Stimulated activated CD4-positive, alpha-beta T cell treated with anti-CD3 and anti-CD28 coated beads, Interleukin-4, amount 100 ng/mL, for 48 hours (primary cell): ENCODE measurements at places on chromosomes 1 and 21.

DNA sequence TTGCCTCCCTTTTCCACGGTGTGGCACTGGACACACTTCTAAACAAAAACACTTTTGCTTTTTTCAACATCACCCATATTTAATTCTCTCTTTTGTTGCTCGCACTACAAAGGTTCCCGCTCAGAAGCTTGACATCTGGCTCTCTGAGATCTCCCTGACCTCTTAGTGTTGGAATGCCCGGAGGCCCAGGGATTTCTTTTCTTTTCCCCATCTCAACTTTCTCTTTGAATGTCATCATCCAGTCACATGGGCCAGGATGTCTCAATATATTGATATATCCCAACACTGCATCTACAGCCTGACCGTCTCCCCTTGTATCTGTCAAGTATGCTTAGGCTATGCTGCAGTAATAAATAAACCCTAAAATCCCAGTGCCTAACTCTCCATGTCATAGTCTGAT is 54.3 kb upstream of the DESI2 start:
- no peak for DNase-seq

GRCh38 chr1:233868461-233868860 is 36.0 kb upstream of the SLC35F3 start:
- no peak for DNase-seq

GRCh38 chr1:12618965-12619791 is 1.2 kb upstream of the DHRS3 start:
- DNase-seq, result peak; percentile 73

- no peak for DNase-seq
Measured at GRCh38 chr21:45010096-45010495, 64.3 kb upstream of the ADARB1 start.

DNA sequence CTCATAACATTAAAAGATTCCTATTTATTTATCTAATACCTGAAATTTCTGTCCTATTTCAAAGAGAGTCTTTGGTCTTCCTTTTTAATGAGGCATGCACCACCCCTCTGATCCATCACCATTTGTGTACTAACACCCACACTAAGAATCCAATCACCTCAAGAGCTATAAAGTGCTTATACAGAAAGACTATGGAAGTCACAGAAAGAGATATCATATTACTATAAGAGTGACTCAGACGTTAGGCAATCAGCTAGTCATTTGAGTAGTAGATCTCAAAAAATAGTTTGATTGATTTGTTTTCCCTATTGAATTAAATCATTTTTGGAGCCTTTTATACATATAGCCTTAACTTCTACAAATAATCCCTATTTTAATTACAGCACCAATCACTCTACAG is 46.1 kb downstream of the NME7 start:
- DNase-seq, result no peak

DNA sequence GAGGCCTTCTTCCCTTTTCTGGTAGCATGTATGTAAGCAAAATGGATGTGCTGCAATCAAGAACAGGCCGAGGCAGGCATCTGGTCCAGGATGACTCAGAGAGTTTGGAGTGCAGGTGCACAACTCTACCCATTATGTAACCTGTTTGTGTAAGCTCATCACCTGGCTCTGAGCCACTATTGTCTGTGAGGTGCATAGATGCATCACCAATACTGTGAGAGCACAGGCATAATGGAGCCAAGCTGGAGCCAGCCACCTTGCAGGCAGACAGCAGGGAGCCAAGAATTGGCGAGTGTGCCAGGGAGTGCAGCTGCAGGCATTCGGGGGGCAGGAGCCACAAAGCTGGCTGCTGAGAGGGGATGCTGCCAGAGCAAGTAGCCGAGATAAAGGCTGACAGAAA is 549.9 kb upstream of the RGS18 start:
- DNase-seq, result no peak

- DNase-seq, result no peak
Measured at GRCh38 chr1:70509996-70510876, 99.2 kb downstream of the CTH start.

GRCh38 chr1:198619375-198620140 is 19.3 kb upstream of the PTPRC start:
- no peak for DNase-seq

DNA sequence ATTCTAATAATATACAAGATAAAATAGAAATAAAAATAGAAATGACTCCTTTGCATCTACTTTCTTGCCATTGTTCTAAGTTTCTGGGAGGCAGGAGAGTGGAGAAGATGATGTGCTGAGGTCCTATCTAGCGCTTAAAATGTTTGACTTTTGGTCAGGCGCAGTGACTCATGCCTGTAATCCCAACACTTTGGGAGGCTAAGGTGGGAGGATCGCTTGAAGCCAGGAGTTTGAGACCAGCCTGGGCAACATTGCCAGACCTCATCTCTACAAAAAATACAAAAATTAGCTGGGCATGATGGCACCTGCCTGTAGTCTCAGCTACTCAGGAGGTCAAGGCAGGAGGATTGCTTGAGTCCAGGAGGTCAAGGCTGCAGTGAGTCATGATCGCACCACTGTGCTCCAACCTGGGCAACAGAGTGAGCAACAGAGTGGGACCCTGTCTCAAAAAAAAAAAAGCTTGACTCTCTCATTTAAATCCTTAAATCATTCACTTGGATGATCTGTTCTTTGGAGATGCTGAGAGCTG is 24.2 kb upstream of the SLC45A1 start:
- DNase-seq, result no peak

- DNase-seq, result peak; percentile 28
Measured at GRCh38 chr21:29245104-29245643, 53.5 kb upstream of the BACH1 start.

- no peak for DNase-seq
Measured at GRCh38 chr1:85366391-85367170, 90.1 kb upstream of the BCL10 start.

GRCh38 chr1:1853593-1854257 is 37.2 kb downstream of the GNB1 start:
- no peak for DNase-seq

- DNase-seq, result no peak
Measured at GRCh38 chr1:192153276-192153675, 5.0 kb upstream of the RGS18 start.

GRCh38 chr21:45049714-45050344 is 24.6 kb upstream of the ADARB1 start:
- DNase-seq, result no peak

- no peak for DNase-seq
Measured at GRCh38 chr1:228180959-228181644, 15.5 kb downstream of the IBA57 start.

DNA sequence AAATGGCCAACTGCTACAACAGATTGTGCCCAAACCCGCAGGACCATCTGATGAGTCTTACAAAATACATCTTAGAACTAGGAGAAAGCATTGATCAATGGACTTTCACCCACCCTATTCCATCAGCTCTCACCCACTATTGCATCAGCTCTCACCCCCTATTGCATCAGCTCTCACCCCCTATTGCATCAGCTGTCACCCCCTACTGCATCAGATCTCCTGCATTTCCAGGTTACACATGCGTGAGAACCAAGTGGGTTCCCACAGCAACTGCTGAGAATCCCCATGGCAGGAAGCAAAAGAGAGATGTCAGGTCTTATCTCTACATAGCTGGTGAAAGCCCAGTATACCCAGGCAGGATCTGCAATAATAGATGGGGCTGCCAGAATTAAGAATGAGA is 533.5 kb downstream of the LTN1 start:
- no peak for DNase-seq

DNA sequence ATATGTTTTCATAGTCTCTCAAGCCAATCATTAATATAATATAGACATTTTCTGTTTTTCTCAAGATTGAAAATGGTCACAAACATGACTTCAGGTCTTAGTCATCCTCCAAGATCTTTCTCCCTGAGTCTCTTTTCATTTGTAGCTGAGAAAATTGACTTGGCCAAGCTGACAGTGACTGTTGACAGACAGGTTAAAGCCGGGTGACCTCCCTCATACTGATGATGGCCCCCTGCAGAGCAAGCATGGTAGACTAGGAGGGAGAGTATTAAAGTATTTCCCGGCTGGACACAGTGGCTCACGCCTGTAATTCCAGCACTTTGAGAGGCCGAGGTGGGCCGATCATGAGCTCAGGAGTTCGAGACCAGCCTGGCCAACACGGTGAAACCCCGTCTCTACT is 6.8 kb upstream of the KIAA1614 start:
- DNase-seq, result no peak

DNA sequence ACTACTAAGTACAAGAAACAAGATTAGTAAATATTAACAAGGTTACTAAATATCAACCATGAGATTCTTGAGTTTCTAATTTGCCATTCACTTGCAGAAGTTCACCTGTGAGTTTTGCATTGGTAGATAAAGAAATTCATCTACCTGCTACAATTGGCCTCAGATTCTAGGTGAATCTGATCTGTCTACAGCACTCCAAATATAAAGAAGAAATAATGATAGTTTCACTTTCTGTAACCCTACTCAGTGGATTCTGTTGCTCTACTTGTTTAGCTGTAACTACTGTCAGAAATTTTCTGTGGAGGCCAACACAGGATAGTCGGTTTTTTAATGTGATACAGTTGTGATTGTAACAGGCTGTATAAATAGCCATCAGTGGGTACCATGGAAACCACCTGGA is 118.6 kb downstream of the NR5A2 start:
- no peak for DNase-seq

- DNase-seq, result no peak
Measured at GRCh38 chr1:243883551-243883950, 33.5 kb upstream of the AKT3 start.

DNA sequence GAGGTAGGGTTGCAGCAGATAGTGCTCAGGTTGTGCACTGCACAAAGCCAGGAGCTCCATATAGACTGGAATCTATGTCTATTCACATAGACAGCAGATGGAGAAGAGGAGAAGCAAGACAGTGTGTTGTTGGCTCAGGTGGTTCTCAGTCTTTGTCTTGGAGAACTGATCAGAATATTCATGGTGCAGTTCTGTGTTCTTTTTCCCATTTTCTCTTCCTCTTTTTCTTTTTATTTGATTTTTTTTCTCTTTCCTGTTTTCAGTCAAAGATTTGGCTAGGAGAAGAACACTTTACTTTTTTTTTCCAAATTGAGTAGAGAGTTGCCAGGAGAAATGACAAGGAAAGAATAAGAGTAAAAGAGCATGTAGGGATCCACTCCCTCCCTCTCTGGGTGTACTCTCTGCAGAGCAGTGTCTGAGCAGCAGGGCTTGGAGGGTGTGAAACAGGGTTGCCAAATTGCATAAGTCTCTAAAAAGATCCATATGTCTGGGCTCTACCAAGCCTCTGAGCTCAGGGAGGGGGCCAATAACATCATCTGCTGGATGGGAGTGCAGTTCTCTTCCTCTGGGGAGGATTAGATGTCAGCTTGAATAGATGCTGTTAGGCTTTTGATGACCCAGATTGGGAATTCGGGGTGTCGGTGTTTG is 8.7 kb upstream of the CD34 start:
- DNase-seq, result no peak

DNA sequence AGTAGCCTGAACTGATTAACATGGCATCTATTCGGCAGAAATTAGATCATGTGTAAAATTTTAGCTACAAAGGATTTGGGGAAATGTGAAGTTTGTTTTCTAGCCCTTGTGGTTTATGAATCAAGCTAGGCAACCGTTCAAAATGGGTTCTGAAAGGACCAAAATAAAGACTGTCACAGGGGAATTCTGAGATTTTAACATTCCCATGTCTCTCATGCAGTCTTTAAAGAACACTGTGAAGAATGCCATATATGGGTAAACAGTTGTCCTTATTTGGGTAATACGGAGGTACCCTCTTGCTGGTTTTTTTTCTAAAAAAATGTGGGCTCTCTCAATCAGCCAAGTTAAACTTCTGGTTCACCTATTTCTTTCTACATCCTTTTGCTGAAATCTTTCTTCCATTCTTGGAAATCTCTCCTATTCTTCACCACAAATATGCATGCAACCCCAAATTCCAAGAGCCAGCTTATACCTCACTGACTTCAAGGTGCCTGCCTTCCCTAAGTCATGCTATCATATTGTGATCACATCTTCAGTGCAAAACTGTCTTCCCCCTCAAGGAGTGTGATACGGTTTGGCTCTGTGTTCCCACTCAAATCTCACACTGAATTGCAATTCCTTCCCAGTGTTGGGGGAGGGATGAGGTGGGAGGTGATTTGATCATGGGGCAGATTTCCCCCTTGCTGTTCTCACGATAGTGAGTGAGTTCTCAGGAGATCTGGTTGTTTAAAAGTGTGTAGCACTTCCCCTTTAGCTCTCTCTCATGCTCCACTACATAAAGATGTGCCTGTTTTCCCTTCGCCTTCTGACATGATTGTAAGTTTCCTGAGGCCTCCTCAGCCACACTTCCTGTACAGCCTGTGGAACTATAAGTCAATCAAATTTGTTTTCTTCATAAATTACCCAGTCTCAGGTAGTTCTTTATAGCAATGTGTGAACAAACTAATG is 308.7 kb downstream of the TTLL7 start:
- DNase-seq, result no peak

GRCh38 chr1:40976952-40977690 is 2.4 kb upstream of the CTPS1 start:
- no peak for DNase-seq

DNA sequence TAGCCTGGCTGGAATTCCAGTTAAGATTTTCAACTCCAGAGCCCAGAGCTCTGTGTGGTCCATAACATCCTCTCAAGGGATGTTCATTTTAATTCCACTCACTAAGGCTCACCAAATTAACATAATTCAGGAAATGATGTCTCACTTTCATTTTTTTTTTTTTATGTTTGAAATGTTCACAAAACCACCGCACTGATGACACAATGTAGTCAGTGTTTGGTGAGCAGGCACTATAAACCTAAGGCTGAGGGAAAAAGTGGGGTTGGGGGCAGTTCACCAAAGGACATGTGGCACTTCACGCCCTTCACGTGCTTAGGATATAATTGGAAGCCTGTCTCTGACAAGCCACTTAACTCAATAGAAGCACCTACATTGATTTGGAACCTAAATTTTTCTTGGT is 177.3 kb upstream of the CAMK1G start:
- no peak for DNase-seq

DNA sequence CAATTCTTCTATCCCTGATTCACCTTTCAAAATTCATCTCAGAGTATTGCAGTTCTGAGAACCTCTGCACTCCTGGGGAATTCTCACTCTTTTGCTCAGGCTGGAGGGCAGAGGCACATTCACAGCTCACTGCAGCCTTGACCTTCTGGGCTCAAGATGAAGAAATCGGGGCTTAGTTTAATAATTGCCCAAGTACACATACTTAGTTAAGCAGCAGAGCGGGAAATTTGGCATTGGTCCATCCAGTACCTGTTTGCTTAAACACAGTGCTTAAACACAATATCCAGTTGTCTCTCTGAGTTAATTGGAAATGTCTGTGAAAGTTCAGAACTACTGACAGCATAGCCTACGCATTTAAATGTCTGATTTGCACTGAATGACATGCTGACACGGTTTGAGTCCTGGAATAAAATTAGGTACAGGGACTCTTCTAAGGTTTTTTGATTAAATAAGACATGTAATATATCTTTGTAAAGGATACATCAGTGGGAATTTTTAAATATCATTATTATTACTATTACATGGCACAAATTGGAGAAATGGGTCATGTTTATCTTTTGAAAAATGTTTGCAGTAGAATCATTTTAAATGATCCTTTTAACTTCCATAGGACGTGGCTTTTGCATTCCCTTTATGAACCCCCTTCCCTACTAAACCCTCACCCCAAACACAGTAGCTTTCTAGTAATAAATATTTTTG is 337.4 kb downstream of the SRGAP2C start:
- DNase-seq, result no peak

- no peak for DNase-seq
Measured at GRCh38 chr1:19476450-19477190, 8.7 kb downstream of the CAPZB start.
